ENCODE measurements at places on chromosomes 5 and 9.

GRCh38 chr5:145960848-145961600 is 24.6 kb downstream of the SH3RF2 start:
- no peak for DNase-seq

GRCh38 chr5:74251141-74252035 is 389.1 kb downstream of the ENC1 start:
- peak; percentile 72 for DNase-seq

DNA sequence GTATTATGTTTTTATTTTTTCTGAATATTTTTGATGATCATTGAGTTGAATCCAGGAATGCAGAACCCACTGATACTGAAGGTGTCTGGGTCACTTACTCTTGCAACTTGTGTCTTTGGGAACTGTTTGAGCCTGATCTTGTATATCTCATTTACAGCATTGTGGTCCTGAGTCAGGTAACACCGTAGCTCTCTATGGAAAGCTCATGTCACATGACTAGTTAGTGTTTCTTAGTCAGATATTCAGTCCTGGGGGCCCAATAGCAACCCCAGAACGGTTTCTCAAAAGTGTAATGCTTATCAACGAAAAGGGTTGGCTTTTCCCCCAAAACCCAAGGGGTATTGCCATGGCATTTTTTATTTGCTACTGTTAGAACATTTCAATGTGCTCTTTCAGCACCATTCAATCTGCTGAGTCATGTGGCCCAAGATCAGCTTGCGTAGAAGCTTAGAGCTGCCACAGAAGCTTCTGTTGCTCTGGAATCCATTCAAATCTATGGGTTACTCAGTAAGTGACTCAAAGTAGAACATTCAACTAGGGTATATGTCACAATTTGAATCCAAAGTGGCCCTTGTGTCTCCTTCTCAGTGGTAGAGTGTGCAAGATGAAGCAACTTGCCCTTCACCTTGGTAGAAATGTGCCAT is 12.1 kb upstream of the PTAR1 start:
- no peak for DNase-seq

- DNase-seq, result no peak
Observed at GRCh38 chr5:123150089-123150488, 61.0 kb downstream of the PRDM6 start.

DNA sequence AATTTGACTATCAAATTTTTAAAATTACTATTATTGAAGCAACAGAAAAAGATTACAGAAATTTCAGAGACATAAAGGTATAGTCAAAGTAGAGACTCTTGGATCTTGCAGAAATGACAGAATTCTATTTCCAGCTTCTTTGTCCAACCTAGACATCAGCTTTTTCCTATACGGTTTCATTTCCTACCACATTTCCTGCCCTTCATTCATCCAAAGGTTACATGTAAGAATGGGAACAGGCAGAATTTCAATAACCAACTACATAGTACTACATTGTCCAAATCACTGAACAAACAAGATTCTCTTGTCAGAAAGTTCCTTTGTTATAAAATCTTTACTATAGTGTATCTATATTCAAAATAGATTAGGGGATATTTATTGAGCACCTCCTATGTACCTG is 124.9 kb downstream of the FANCC start:
- no peak for DNase-seq

- no peak for DNase-seq
Observed at GRCh38 chr5:74580729-74581109, 59.8 kb downstream of the ENC1 start.

DNA sequence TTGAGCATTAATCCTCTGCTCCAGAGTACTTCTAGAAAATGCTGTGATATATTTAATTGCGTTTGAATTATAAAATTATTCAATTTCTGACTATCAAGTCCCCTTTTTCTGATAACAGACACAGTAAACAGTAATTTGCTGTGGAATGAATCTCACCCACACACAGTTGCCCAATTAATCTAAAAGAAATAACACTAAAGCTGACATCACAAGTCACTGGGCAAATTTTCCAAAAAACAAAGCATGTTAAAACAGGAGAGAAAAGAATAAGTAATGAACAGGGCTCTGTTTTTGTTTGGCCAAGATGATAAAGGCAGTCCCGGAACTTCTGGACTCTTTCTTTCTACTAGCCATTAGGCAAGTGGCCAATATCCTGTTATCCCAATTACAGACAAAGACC is 56.5 kb downstream of the SLC27A6 start:
- DNase-seq, result no peak

DNA sequence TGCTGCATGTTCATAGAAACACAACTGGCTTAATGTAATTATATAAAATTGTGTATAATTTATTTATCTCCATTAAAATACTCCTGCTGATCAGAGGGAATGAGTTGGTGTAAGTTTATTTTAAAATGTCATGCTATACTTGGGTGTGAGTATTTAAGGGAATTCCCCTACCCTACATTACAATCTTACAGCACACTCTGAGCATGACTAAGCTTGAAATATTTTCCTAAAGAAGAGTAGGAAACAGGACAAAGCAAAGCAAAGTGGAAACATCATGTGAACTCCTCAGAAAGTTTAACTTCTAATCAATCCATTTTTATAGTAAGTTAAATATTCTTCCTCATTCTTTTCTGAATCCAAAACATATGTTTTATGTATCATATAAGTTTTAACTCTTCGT is 1271.3 kb downstream of the EFNA5 start:
- peak; percentile 19 for DNase-seq

- DNase-seq, result no peak
Observed at GRCh38 chr9:99015890-99016289, 72.2 kb downstream of the COL15A1 start.

DNA sequence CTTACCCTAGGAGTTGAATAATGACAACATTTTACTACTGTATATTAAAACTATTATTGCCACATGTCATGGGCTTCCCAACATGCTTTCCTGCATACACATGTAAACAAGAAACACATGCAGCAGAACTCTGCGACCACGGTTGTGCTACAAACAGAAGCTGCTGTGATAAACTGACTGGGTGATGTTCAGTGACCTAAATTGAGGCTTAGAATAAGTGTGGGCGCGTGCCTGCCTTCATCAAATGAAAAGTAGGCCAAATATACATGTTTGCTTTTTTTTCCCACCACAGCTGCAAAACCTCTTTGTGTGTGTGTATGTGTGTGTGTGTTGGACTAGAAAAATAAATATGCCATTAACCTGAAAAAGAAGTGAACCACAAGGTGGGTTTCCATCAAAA is 1202.1 kb downstream of the PTPRD start:
- DNase-seq, result no peak

GRCh38 chr5:149731617-149732323 is 1.7 kb downstream of the PPARGC1B start:
- DNase-seq, result peak; percentile 66

DNA sequence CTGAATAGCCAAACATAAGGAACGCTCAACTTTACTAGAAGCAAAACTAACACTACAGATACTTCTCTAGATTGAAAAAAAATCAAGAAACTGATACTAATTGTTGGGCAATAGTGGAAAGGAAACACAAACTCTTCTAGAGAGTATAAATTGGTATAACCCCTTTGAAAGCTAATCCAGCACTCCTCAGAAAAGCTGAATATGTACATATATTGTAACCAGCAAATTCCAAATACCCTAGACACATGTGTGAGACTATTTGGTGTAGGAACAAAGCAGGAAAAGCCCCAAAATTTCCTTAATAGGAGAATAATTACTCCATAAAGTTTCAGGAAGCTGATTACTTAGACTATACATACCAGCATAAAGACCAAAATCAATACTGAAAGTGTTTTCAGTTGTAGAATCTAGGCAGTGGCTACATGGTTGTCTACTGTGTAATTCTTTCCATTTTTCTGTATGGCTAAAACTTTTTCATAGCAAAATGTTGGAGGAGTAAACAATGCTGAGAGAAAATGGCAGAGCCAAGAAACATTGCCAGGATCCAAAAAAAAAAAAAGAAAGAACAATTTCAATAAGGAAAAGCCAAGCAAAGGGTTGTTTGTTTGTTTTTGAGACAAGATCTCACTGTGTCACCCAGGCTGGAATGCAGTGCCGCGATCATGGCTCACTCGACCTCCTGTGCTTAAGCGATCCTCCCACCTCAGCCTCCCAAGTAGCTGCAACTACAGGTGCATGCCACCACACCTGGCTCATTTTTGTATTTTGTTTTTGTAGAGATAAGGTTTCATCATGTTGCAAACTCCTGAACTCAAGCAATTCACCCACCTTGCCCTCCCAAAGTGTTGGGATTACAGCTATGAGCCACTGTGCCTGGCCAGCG is 15.0 kb downstream of the SKP1 start:
- DNase-seq, result no peak

- no peak for DNase-seq
Observed at GRCh38 chr5:146040527-146040926, 64.8 kb downstream of the PLAC8L1 start.

DNA sequence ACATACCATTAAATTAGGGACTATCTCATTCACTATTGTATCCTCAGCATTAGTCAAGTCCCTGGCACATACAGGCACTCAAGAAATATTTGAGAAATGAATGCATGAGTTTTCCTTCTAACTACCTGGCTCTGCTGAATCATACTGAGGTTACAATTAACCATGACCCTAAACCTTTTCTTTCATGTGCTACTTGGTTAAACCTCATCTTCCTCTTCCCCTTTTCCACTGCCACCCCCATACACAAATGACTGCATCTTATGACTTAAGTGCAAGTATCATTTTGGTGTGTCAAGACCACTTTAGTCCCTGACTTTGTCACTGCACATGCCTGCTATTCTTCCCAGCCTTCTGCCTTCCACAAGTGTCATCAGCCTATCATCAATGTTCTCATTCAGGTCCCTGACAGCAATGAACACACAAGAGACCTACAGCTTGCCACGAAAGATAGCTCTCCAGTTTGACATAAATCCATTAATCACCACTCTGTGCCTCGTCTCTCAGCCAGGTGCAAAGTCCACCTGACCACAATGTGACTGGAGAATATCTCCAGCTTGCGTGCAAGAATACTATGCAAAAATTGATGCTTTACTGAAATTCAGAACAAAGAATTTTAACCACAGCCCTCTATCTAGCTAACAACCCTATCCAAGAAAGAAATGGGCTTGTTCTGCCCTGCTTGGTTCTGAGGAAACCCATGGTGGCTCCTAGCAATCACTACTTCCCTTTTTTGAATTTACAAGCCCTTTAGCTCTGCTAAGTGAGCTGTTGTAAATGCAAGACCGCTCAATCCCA is 74.5 kb downstream of the MAPKAP1 start:
- no peak for DNase-seq

DNA sequence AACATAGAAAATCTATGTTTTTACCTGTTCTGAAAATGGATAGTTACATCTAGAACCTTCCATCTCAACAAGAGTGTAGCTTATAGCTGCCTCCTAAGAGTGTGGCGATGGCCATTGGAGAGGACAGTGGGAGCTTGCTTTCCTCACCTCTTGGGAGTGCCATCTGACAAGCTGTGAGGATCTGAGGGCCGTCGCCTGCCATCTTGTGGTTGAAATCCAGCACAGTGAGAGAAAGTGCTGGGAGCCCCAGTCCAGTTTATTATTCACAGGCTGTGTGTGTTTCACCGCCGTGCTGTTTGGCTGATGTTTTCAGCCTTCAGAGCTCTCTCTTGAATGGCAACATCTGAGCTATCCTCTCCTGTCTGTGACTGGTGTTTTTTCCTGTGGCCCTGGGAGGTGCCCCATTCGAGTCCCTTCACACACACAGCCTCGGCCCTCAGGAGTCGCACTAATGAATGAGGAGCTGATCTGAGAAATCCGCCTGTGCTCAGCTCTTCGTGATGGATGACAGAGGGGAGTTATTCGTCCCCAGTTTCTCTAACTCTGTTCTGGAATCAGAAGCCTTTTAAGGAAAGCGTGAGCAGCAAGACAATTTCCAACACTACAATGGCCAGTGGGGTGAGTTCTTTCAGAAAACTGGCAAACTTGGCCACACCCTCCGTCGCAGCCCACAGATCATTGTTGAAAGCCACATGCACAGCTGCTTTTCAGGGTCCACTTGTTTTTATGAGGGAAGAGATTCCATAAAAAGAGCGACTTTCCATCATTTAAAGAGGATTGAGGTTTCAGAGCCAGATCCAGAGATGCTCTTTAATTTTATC is 170.3 kb downstream of the PDZD2 start:
- DNase-seq, result peak; percentile 71

- DNase-seq, result no peak
Observed at GRCh38 chr5:18000744-18001143, 366.5 kb downstream of the TAF11L14 start.

DNA sequence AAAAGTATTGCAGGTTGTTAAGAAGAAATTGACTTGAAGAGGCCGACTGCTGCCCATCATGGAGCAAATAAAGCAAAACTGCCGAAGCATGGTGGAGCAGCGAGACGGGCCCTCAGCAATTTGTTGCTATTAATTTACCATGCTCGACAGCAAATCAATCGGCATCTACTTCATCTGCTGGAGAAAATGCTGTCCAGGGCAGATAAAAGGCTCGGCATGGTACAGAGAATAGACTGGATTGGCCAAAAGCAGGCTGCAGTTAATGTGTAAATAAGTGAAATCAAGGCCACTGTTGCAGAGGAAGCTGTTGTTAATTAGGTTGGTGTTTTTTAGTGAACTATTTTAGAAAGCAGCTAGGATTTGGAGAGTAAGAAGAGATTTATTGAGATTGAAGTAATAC is 8.3 kb downstream of the TLE4 start:
- no peak for DNase-seq

GRCh38 chr5:157046041-157046440 is 12.9 kb downstream of the HAVCR1 start:
- peak; percentile 98 for DNase-seq

DNA sequence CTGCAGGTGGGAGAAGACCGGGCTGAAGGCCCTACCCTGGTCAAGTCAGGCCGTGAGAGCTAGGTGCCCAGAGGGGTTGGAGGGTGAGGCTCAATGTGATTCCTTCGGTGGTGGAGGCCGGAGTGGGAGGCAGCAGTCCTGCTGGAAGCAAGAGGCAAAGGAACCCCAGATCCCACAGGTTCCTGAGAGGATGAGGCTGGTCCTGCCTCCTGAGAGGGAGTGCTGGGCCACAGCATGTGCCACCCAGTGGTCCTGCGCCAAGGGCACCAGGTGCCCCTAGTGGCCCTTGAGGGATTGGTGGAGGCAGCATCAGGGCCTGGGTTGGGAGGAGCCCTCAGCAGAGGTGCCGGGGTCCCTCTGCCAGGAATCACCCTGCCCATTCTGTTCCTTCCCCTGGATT is 59.1 kb downstream of the BARX1 start:
- no peak for DNase-seq

GRCh38 chr9:21357479-21358460 is 7.1 kb upstream of the IFNA6 start:
- DNase-seq, result no peak

GRCh38 chr5:176557846-176558245 is 8.7 kb downstream of the CDHR2 start:
- no peak for DNase-seq
